Smooth muscle cell of the pulmonary artery (primary cell): ENCODE measurements at places on chromosomes 1 and 21. TPM values are rescaled to one million over a fixed set of nuclear protein-coding genes. Genes with fewer than 3 reads are reported as not detected.

HMCN1 gene
- 151 and 193 TPM in 2 replicates for total RNA-seq

CD52 gene
- total RNA-seq, result not detected in 2 replicates

RGS5 gene
- total RNA-seq, result 77.3 and 83.3 TPM in 2 replicates

SLC25A34 gene
- total RNA-seq, result 0.73 and 1.3 TPM in 2 replicates

VANGL2 gene
- total RNA-seq, result 0.07 and 0.46 TPM in 2 replicates

FCGR1A gene
- total RNA-seq, result 0.20 TPM in 1 of 2 replicates, not detected in the other

PROK1 gene
- not detected in 2 replicates for total RNA-seq

KIAA0040 gene
- 1.5 TPM in 2 replicates for total RNA-seq

DISC1 gene
- total RNA-seq, result 4.8 and 5.5 TPM in 2 replicates

SMPDL3B gene
- total RNA-seq, result 0.07 TPM in 1 of 2 replicates, not detected in the other

LRRN2 gene
- not detected in 2 replicates for total RNA-seq

MYOG gene
- not detected in 2 replicates for total RNA-seq

TNFRSF9 gene
- 0.07 and 0.30 TPM in 2 replicates for total RNA-seq

ARTN gene
- total RNA-seq, result 0.07 and 0.63 TPM in 2 replicates

SIM2 gene
- under 0.01 and 0.13 TPM in 2 replicates for total RNA-seq

KRTAP11-1 gene
- total RNA-seq, result not detected in 2 replicates

SLC16A4 gene
- 45.7 and 53.7 TPM in 2 replicates for total RNA-seq

SLFNL1 gene
- total RNA-seq, result 0.46 and 0.86 TPM in 2 replicates

GBP7 gene
- not detected in 2 replicates for total RNA-seq

RIPPLY3 gene
- not detected in 2 replicates for total RNA-seq

OR2T2 gene
- total RNA-seq, result not detected in 2 replicates

LCK gene
- not detected in 2 replicates for total RNA-seq

SERTAD4 gene
- 13.6 and 22.2 TPM in 2 replicates for total RNA-seq

PNRC2 gene
- 45.9 and 74.0 TPM in 2 replicates for total RNA-seq

OR2T11 gene
- not detected in 2 replicates for total RNA-seq

NTMT2 gene
- not detected in 2 replicates for total RNA-seq

COL16A1 gene
- 90.8 and 97.8 TPM in 2 replicates for total RNA-seq

LAD1 gene
- 0.07 TPM in 1 of 2 replicates, not detected in the other for total RNA-seq

PGLYRP4 gene
- not detected in 2 replicates for total RNA-seq

SLC9C2 gene
- 0.03 TPM in 1 of 2 replicates, not detected in the other for total RNA-seq

SPRR2B gene
- not detected in 2 replicates for total RNA-seq

LCA5L gene
- total RNA-seq, result 1.2 and 2.2 TPM in 2 replicates

UBXN10 gene
- not detected in 2 replicates for total RNA-seq

PCP4 gene
- not detected in 2 replicates for total RNA-seq
